Peyer's patch (tissue), 4 donors: ENCODE measurements at places on chromosomes 5 and 9.
A peak's percentile ranks its signal among the peaks of the same experiment; 100 is the strongest.

GRCh38 chr5:14960120-14960462 lies 88.5 kb upstream of the ANKH start:
- DNase-seq: no peak

DNA sequence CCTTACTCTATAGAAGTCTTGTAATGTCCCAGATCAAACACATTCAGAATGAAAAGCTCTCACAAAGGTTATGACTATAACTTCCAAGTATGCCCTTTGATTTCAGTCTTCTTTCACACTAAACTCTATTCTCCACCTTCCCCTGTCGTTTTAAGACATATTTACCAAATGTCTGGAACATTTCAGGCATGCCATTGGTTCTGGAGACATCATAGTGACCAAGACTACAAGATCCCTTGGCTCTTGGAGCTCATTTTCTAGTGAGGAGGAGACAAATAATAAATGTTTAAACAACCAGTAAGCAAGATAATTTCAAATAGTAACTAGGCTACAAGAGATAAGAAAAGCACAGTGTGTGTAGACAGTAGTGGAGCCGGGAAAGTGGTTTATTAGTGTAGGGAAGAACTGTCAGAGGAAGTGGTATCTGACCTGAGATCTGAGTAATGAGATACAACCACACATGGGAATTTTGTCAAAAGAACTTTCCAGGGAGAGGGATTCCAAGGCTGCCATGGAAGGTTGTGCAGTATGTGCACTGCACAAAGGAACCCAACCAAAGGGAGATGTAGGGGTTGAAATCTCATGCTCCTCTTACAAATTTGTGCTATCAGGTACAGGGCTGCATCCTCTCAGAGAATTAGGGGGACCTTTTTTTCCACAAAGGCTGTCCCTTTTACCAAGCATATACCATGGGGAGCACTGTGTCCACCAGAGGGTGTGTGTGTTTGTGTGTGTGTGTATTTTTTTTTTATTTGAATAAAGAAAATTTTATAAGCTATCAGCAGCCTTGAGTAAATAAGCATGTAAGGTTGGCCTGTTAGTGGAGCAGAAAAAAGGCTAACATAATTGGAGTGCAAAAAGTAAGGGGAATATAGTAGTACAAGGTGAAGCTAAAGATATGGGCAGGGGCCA lies 1279.1 kb upstream of the WWC1 start:
- DNase-seq: no peak

GRCh38 chr5:95113489-95113888 lies 171.4 kb downstream of the MCTP1 start:
- DNase-seq: no peak

DNA sequence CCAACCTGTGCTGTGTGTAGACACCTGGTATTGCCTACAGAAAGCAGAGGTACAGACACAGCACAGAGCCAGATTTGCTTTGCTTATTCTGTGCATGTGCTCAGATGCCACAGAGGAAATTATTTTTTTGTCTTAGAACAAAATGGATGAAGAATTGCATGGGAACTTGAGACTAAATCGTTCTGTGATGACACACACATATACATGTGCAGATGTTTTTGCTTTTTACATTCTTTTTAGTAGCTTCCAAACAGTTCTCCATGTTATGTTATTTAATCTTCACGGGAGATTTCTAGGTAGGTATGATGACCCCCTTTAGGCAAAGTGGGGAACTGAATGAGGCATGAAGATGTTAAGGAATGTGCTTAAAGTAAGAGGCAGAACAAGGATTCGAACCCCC lies 221.5 kb upstream of the PANK3 start:
- no peak for DNase-seq

DNA sequence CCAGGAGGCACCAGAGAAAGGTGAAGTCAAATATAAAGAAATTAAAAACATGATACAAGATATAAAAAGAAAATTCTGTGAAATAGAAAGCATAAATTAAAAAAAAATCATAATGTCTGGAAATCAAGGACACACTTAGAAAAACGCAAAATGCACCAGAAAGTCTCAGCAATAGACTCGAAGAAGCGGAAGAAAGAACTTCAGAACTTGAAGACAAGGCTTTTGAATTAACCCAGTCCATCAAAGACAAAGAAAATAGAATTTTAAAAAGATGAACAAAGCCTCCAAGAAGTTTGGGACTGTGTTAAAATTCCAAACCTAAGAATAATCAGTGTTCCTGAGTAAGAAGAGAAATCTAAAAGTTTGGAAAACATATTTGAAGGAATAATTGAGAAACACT lies 168.3 kb downstream of the PRR16 start:
- DNase-seq: no peak

DNA sequence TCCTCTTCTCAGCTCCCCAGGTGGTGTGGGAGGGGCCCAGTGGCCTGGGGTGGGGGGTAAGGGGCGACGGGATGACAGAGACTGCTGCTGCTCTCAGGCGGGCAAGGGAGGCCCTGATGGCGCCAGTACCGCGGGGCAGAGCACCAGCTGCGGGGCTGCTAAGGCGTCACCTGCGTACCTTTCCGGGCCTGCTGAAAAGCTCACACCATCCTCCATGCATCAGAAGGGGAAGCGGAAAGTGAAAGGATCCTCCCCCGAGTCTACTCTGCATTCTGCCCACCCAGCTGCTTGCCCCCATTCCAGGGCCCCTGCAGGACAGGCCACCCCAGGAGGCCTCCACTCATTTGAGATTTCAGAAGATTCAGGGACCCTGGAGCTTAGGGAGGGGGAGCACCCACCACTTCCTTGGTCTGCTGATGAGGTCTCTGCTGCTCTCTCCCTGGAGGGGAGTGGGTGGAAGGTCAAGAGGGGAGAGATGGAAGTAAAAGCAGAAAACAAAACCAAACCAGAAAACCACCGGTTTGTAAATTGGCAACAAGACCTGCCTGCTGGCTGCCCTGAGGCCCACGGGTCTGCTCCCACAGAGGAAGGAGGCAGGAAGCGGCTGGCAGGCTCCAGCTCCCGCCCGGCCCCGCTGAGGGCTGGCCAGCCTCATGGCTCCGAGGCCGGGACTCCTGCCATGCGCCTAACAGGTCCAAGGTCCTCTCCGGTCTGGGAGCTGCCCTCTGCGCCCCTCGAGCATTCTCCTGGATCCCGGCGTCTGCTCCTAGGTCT lies 33.6 kb downstream of the PRRT1B start:
- DNase-seq: no peak

DNA sequence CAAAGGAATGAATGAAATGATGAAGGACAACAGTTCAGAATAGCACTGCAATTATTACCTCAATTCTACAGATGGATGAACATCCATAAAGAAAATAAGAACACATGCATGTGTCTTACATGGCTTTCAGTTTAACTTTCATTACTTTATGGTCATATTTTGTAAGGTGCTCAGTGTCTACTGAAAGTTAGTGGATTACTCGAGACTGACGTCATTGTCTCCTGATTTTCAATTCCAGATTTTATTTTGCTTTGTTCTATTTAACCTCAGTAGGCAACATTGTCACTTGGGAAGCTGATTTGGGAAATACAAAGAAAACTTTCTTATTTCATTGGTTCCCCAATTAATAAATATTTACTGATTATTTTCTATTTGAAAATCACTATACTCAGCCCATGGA lies 363.7 kb downstream of the CHSY3 start:
- no peak for DNase-seq

GRCh38 chr5:35026280-35026840 lies 21.4 kb downstream of the AGXT2 start:
- DNase-seq: no peak

- no peak for DNase-seq
Measured at GRCh38 chr5:115392611-115393010, 96.2 kb upstream of the CCDC112 start.

GRCh38 chr9:71719562-71719961 lies 48.8 kb downstream of the CEMIP2 start:
- DNase-seq: no peak

DNA sequence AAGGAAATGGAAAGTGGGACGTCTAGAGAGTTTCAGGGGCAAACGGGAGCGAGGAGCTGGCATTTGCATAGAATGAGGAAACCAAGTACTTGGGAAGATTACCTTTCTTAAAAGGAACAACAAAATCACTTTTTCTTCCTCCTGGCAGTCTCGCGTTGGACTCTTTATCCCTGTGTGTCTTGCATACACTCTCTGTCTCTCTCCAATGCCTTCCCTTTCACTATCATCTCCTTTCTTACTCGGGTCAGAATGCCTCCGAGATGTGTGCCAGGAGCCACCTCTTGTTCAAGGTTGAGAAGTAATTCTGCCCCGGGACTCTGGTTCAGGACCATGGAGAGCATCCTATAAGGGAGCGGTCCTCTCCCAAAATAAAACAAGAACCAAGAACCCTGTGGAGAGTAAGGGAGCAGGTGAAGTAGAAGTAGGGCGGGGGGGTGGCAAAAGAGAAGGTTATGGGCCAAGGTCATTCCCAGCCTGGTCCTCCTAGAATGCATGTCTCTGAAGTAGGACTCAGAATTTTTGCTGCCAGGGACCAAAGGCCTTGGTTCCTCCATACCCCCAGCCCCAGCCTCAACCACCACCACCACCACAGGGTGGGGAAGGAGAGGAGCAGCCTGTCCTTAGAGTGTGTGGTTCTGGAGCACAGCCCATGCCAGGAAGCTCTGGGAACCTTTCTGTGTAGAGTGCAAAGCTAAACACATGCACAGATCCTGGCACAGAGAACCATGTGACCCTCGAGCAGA lies 72.1 kb upstream of the ARAP3 start:
- no peak for DNase-seq

DNA sequence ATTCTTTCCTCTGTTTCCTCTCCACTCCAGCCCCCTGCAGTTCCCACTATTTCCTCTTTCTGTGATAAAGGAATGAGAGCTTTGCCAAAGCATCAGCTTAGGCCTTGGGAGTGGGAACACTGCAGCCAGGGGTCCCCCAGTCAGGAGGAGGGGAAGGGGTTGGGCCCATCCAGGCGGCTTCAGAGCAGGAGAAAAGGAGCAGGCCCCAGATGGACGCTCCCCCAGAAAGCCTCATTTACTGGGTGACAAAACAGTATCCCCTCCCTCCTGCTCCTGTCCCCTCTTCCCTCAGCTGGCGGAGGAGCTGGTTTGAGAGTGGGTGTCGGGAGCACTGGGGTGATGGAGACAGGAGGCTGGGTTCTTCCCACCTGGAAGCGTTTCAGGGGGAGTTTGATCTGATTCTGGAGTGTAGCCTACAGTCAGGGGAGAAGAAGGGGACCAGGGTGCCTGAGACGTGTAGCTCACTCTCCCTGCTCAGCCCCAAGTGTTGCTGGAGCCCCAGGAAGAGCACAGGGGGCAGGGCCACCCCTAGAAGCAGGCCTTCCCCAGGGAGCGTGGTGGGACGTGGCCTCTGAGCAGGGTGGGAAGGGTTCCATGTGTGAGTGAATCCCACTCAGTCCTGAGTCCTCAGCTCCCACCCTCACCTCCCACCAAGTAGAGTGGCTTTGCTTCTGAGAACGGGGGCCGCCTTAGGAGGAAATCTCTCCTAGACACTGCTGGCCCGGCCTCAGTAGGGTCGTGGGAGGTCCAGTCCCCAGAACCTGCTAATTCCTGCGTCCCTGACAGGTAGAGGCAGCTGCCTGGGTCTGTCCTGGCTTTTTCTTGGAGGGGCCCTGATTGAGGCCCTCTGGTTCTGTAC lies 173.1 kb downstream of the CACNA1B start:
- peak; percentile 29 for DNase-seq

DNA sequence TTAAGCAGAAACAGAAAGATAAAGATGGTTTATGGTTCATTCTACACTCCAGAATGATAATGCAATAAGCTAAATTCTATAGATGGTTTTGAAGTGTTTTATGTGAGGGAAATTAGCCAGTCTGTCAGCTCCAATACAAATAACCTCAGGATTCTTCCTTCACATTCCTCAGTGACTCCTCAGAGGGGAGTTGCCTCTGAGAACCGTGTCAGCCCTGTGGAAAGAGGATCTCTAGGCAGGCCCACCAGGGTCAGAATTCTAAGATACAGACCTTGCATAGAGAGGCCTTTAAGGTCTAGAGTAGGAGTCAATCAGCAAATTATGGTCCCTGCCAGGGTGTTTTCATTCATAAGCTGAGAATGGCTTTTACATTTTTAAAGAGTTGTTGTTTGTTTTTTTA lies 26.6 kb downstream of the RUSC2 start:
- no peak for DNase-seq
